Activated CD4-positive, alpha-beta T cell treated with anti-CD3 and anti-CD28 coated beads for 36 hours (primary cell): ENCODE measurements at places on chromosomes 4 and X. TPM values are rescaled to one million over a fixed set of nuclear protein-coding genes. Genes with fewer than 3 reads are reported as not detected.

The ACSL4 gene
- total RNA-seq, result 64.5 TPM

DNA sequence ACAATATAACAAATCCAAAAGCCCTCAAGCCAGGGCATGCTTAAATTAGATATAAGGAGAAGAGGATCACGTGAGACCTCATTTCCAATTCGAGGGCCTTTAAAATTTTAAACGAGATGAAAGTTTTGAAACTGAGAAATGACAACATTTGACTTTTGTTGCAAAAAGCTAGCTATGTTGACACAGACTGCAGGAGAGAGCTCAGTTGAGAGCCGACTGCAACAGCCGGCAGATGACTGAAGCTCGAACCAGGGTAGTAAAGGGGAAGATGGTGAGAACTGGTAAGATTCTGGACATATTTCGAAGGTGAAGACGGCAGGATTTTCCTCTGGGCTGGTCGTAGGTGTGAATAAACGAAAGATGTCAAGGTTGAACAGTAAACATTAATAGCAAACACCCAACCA is 773 bp downstream of the PRMT9 start:
- peak overlapping the region; percentile 92 for H3K4me3 ChIP-seq
- peaks cover 25% of the 10 kb centered on the region for H3K4me1 ChIP-seq
- H3K27ac ChIP-seq, result peak overlapping the region; percentile 91
- peaks cover 12% of the 10 kb centered on the region for H3K36me3 ChIP-seq
- DNase-seq, result peak; percentile 39

The TCP11X2 gene
- total RNA-seq, result not detected

DNA sequence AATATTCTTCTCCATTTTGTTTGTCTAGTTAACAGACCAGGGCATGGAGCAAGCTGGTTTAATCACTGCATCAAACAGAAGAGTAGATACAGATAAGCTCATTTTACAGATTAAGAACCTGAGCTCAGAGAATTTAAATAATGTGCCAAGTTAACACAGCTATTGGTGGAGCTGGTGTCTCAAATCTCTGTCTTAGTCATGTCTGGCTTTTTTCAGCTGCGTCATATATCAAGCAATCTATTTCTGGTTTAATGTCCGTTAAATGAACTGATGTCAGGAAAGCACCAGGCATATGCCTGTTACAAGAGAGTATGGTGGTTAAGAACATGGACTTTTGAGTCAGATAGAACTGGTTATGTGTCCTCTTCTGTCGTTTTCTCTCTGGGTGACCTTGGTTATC is 79.8 kb upstream of the ADGRA3 start:
- H3K4me3 ChIP-seq, result no peak overlapping the region
- H3K27ac ChIP-seq, result no peak overlapping the region
- DNase-seq, result no peak
- H3K27me3 ChIP-seq, result no peaks in the 10 kb centered on the region
- H3K36me3 ChIP-seq, result no peaks in the 10 kb centered on the region

GRCh38 chr4:53767482-53767881 is 176.2 kb upstream of the LNX1 start:
- no peaks in the 10 kb centered on the region for H3K36me3 ChIP-seq
- no peaks in the 10 kb centered on the region for H3K27me3 ChIP-seq
- H3K27ac ChIP-seq, result no peak overlapping the region
- no peaks in the 10 kb centered on the region for H3K4me1 ChIP-seq
- no peak for DNase-seq
- H3K4me3 ChIP-seq, result no peak overlapping the region

DNA sequence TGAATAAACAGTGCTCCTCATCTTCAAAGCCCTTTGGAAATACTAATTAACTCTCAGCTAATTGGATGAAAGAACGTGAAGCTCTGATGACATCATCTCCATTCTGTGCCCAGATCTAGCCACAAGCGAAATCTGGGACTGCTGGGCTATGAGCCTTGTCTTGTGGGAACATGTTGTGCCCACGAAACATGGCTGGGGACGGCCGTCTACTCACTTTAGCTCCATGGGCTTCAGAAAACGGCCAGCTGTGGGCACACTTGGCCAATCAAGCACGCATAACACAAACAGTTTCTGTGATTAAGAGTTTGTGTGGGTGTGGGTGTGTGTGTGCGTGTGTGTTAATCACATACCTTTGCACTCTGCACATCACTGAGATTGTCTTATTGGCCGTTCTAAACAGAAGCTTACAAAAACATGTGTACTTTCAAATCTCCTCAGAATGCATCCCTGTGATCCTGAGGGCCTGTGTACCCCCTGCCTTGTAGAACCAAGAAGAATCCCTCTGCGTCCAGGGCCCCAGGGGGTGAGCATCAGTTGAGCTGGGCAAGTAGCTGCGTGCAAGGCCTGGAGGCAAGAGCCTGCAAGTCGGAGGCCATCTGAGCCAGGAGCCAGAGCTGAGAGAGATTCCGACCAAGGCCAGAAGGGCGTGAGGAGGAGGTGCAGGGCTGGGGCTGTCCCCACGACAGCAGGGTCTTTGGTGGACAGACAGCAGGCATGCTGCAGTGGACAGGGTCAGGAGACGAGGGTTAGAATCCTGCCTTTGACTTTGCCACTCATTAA is 18.7 kb upstream of the ZNF185 start:
- no peak for DNase-seq
- H3K4me3 ChIP-seq, result no peak overlapping the region
- no peaks in the 10 kb centered on the region for H3K4me1 ChIP-seq
- no peaks in the 10 kb centered on the region for H3K27me3 ChIP-seq

DNA sequence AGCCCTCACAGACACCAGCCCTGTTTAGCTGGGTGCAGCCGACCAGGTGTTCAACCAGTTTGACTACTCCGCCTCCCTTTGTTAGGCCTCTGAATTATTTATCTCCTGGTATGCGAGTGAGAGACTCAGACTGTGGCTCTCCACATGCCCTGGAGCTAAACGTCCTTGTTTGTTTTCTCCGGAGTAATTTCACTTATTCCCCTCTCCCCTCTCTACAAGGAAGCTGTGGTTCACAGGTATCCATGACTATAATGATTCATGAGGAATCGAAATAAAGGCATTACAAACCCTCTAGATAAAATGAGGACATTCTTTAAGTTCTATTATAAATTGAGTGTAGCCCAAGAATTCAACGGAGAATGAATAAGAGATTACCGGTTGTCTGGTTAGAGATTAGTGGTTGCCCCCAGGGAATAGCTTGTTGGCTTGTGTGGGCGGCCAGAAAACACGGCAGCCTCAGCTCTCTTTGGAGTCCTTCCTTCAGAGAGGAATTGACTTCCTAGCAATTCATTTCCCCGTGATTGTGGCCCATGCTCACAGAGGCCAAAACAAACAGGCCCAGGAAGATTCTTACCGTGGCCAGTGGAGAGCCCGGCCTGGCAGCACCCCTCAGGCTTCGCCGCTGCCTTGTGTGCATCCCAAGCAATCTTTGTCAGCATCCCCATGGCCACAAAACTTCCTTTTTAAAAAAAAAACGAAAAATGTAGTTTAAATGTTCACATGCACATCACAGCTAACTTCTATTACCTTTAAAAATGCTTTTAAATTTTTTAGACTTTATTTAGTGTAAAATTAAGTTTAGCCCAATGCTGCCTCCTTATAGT is 60.2 kb upstream of the CBR4 start:
- no peak for DNase-seq
- no peaks in the 10 kb centered on the region for H3K4me1 ChIP-seq
- H3K27ac ChIP-seq, result no peak overlapping the region
- H3K27me3 ChIP-seq, result no peaks in the 10 kb centered on the region
- no peaks in the 10 kb centered on the region for H3K36me3 ChIP-seq

- H3K36me3 ChIP-seq, result no peaks in the 10 kb centered on the region
- peak overlapping the region; percentile 42 for H3K27ac ChIP-seq
- no peaks in the 10 kb centered on the region for H3K27me3 ChIP-seq
- peak overlapping the region; percentile 72 for H3K4me3 ChIP-seq
- DNase-seq, result peak; percentile 56
Measured at GRCh38 chrX:40104985-40105834, 7.5 kb upstream of the BCOR start.

DNA sequence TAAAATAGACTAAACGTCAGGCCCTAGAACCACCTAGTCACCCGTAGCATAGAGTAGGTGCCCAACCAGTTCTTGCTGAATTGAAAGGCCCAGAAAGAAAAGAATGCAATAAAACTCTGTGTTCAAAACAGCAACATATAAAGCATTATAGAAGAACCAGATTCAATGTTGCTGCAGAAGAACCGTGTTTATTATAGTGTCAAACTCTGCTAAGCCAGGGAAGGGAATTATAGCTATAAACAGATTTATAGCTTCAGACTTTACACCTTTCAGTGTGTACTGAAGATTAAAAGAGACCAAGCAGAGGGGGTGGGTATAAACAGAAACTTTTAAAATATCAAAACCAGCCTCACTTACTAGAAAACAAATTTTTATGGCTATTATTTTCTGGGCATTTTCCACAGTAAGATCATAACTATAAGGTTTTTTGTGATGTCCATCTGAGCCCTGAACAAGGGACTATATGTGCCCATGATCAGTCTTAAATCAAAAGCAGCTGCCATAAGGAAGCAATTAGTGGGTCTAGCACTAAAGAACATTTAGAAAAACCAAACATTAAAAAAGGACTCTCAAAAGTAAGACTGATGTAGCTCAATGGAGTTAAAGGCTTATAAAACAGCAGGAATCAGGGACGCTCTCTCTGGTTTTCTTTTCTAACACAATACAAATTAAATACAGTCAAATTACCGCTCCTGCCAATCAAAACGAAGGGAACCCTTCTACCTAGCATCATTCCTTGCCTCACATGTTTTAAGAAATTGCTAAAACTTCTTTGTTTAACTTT is 219.7 kb upstream of the ETNPPL start:
- no peaks in the 10 kb centered on the region for H3K4me1 ChIP-seq
- peaks cover 3% of the 10 kb centered on the region for H3K27me3 ChIP-seq
- H3K4me3 ChIP-seq, result no peak overlapping the region
- H3K36me3 ChIP-seq, result no peaks in the 10 kb centered on the region

DNA sequence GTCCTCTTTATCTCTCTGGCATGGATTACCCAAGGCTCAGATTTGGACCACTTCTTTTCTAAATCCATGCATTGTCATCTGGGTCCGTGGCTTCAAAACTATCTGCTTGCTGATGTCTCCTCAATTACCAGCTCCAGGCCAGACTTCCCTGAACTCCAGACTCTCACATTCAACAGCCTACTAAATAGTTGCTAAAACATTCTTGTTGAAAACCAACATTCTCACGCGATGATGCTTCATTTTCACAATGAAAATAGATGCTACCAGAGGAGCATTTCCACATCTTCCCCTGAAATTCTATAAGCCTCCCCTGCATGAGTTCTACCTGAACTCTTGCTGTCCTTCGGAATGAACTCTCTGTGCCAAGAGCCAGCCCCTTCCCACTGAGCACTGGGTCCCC is 5.2 kb upstream of the TLR6 start:
- no peaks in the 10 kb centered on the region for H3K36me3 ChIP-seq
- DNase-seq, result no peak
- H3K4me3 ChIP-seq, result no peak overlapping the region
- H3K27ac ChIP-seq, result no peak overlapping the region
- H3K27me3 ChIP-seq, result peaks cover 10% of the 10 kb centered on the region

The SERTM2 gene
- total RNA-seq, result not detected

DNA sequence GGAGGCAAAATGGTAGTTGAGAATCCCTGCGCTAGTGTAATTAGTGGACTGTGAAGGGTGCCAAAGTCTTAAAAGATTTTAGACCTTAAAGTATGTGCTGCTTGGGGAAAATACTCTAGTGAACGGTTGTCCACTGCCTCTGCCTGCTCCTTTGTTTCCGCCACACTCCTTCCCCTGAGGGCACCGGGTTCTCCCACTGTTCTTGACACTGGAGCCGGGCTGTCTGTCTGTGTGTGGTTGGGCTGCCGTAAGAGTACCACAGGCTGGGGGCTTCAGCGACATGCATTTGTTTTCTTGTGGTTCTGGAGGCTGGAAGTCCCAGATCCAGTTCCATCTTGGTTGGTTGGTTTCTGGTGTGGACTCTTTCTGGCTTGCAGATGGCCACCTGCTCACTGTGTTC is 76.2 kb downstream of the CLDN34 start:
- DNase-seq, result no peak
- no peaks in the 10 kb centered on the region for H3K27me3 ChIP-seq
- H3K4me1 ChIP-seq, result peaks cover 7% of the 10 kb centered on the region
- no peak overlapping the region for H3K27ac ChIP-seq
- H3K4me3 ChIP-seq, result no peak overlapping the region

DNA sequence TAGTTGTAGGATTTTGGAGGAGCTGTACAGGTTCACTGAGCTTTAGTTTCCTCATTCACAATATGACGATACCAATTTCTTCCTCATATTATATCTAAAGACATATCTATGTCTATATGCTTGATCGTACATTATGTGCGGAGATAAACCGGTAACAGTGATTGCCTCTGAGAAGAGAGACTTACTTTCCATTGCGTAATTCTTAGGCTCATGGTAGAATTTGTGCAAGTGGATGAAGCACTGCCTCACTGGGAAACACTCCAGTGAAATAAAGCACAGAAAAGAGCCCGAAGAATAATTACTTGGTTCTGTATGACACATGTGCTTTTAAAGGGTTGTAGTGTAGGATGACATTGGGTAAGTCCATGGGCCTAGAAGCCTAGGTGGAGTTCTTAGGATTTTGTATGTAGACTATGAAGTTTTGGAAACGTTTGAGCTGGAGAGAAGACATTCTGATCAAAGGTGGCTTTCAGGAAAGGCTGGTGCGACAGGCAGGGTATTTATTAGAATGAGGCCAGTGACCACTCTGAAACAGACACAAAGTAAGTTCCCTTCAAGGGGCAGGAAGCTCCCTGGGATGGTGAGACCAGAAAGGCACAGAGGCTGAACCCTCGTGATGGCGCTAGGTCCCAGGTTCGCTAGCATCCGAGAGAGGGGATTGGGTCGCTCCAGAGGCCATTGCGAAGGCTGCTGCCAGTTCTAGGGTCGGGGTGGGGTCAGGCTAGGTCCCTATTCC is 649 bp upstream of the VBP1 start:
- DNase-seq, result no peak
- no peaks in the 10 kb centered on the region for H3K27me3 ChIP-seq
- H3K36me3 ChIP-seq, result peaks cover 1% of the 10 kb centered on the region
- peaks cover 19% of the 10 kb centered on the region for H3K4me1 ChIP-seq
- peak overlapping the region; percentile 92 for H3K27ac ChIP-seq

DNA sequence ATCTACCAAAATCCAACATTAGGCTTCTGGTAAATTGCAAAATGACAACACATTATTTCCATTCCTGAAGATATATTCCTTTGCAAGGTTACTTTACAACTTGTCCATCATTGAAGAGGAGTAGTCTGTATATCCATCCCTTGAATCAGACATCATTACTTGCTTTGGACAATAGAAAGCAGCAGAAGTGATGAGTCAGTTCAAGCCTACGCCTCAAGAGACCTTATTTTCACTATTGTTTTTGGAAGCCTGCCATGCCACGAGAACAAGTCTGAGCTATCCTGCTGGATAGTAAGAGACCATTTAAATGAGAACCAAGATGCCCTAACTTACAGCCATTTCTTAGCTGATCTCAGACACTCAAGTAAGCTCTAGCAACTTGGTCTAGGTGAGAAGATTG is 246.0 kb upstream of the HHIP start:
- no peak overlapping the region for H3K4me3 ChIP-seq
- H3K4me1 ChIP-seq, result no peaks in the 10 kb centered on the region
- H3K36me3 ChIP-seq, result no peaks in the 10 kb centered on the region
- no peak for DNase-seq
- no peak overlapping the region for H3K27ac ChIP-seq
